ENCODE measurements at places on chromosomes 2 and 18.

DNA sequence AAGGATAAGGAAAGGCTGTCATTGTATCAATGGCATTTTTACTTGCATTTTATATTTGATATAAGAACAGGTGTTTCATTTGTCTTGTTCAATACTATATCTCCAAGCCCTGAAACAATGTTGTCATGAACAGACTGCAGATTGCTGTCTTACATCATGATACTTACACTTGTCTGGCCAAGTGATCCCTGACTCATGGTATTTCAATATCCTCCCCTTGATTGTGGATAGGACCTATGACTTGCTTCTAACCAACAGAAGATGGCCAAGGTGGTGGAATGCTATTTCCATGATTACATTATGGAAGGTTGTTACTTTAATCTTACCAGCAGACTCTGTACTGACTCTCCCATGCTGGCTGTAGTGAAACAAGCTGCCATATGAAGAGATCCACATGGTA lies 471.1 kb downstream of the CCDC85A start:
- DNase-seq = no peak

DNA sequence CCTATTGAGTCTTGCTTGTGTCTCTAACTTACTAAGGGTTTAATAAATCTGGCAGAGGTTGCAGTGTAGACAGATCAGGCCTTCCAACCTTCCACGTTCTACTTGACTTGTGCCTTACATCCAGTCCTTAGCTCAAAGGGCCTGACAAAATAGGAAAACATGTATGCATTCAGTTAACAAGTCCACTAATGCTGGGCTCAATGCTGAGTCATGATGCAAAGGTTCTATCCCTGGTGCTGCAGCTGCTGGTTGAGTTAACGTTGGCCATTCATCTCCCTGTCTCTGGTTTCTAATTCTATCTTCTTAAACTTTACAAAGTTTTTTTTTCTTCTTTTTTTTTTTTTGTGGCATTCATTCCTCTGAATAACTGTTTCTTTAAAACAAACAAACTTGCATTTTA lies 46.3 kb upstream of the ITGB6 start:
- DNase-seq = no peak

GRCh38 chr2:240130393-240131195 lies 5.5 kb downstream of the COPS9 start:
- no peak for DNase-seq

DNA sequence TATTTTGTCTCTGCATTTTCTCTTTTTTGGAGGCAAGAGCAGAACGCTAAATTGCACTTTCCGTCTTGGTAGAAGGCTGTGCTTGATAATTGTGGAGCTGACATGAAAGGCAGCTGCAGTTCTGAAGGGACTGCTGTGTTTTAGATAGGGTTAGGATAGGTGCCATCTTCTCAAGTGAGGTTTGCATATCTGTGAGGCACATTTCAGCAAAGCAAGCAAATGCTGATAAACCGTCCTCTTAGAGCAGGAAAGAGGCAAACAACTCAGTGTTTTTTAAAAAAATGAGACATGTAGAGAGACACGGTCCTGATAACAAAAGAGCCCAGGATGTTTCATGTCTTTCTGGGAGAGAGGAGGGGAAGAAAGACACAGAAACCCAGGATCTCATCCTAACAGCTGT lies 217.7 kb downstream of the SOCS6 start:
- no peak for DNase-seq
